ENCODE measurements at places on chromosomes 1 and 21. TPM values are rescaled to one million over a fixed set of nuclear protein-coding genes. Genes with fewer than 3 reads are reported as not detected.

- DNase-seq: peak; percentile 53
These were observed 10.7 kb upstream of the ELF3 start for GRCh38 chr1:201999625-202000238.

- DNase-seq: no peak
These were observed 6.9 kb downstream of the CTPS1 start for GRCh38 chr1:40986328-40986783.

- no peak for DNase-seq
These were observed 79.8 kb upstream of the LRRC8B start for GRCh38 chr1:89444791-89445190.

DNA sequence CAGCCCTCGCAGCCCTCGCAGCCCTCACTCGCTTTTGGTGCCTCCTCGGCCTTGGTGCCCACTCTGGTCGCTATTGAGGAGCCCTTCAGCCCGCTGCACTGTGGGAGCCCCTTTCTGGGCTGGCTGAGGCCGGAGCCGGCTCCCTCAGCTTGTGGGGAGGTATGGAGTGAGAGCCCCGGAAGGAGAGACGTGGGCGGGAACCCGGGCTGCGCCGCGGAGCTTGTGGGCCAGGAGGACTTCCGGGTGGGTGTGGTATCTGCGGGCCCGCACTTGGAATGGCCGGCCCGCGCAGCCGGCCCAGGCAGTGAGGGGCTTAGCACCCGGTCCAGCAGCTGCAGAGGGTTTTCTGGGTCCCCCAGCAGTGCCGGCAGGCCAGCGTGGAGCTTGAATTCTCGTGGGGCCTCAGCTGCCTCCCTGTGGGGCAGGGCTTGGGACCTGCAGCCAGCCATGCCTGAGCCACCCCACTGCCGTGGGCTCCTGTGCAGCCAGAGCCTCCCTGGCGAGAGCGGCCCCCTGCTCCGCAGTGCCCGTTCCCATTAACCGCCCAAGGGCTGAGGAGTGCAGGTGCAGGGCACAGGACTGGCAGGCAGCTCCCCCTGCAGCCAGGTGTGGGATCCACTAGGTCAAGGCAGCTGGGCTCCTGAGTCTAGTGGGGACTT lies 9.9 kb upstream of the CFHR2 start:
- no peak for DNase-seq

DNA sequence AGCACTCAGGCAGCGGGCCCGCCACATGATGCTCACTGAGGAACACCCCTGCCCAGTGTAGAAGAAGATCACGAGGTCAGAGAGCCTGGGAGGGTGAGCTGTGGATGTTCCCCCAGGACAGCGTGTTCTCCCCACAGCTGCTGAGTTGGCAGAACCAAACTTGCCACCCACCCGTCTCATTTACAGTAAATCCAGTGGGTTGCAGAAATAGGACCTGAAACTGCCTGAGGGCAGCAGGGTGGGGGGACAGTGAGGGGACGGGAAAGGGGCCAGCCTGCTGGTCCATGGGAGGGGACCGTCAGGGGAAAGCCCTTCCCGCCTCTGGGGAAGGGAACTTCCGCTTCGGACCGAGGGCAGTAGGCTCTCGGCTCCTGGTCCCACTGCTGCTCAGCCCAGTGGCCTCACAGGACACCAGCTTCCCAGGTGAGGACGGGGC lies at the start of gene C1QB:
C1QB (plus strand) TSS at position 356 of the 436 bp plus-strand sequence. CDS start 6,227 bp downstream, outside the sequence.
- DNase-seq: no peak

DNA sequence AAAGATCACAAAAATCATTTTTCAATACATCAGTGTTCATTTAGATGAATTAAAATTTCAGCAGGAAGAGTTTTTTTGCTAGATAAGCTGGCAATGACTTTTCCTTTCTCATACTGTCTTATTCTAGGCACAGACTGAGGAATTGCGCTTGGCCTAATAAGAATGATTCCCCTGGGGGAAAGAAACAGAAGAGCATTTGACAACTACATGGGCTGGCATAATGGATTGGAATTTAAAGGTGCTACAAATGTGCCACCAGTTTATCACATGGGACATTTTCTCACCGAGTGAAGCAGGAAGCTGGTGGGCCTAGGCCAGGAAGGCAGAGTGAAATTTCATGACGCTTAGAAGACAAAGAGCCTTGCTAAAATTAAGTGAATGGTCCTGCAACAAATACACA lies 39.3 kb downstream of the CDKN2C start:
- no peak for DNase-seq

GRCh38 chr1:147811751-147812150 lies 51.3 kb upstream of the GJA5 start:
- no peak for DNase-seq

GRCh38 chr21:42769820-42770716 lies 109.3 kb downstream of the WDR4 start:
- DNase-seq: no peak

GRCh38 chr1:175364424-175365076 lies 172.0 kb upstream of the KIAA0040 start:
- no peak for DNase-seq

DNA sequence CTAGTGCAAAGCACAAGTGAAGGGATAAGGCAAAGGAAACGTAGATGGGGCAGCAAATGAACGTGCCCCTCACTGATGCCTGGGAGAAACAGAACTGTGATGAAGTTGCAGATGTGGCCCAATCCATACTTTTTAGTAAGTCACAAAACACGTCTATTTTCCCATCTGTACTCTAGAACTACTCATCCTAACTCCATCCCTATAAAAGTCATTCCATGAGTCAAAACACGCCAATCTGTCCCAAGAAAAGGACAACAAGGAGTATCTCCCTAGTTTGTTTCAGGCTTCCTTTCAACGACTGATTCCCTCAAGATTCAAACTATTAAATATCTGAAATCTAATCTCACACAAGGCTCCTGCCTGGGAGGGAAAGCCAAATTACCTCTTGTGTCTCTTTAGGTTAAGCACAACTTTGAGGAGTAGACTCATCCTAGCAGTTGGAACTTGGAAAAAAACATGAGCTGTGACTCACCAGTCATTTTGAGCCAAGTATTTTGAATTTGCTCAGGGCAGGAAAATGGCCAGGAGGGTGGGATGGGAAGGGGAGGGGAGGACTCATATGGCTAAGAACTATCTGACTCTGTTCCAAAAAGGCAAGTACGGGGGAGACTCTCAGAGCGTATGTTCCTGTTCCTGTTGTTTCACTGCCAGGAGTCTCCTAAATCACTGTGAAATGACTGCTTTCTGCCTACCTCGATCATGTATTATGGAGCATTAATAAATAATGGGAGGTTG lies 214.5 kb upstream of the CAMK1G start:
- peak; percentile 96 for DNase-seq

- DNase-seq: no peak
These were observed 75.0 kb downstream of the RGL1 start for GRCh38 chr1:183879966-183880365.

DNA sequence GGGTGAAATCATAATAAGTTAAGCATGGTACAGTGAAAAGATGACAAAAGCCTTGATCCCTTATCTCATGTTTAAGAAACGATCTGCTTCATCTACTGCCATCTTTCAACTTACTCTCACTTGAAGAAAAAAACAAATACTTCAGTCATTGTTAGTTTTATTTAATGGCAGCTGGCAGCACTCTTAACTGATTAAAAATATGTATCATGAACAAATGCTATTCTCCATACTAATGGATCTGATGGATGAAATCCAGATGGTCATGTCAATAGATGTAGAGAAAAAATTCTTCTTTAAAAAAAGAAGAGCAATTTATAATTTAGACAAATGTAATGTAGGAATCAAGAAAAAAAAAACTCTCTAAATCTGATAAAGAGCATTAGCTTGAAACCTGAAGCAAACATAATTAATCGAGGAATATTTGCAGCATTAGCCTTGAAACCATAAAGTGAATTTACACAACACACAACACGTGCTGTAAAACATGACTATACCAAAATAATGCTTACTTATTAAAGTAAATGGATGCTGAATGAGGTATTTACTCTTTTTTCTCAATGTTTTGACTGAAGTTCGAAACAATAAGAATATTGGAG lies 579.0 kb upstream of the ADAMTS5 start:
- DNase-seq: no peak

DNA sequence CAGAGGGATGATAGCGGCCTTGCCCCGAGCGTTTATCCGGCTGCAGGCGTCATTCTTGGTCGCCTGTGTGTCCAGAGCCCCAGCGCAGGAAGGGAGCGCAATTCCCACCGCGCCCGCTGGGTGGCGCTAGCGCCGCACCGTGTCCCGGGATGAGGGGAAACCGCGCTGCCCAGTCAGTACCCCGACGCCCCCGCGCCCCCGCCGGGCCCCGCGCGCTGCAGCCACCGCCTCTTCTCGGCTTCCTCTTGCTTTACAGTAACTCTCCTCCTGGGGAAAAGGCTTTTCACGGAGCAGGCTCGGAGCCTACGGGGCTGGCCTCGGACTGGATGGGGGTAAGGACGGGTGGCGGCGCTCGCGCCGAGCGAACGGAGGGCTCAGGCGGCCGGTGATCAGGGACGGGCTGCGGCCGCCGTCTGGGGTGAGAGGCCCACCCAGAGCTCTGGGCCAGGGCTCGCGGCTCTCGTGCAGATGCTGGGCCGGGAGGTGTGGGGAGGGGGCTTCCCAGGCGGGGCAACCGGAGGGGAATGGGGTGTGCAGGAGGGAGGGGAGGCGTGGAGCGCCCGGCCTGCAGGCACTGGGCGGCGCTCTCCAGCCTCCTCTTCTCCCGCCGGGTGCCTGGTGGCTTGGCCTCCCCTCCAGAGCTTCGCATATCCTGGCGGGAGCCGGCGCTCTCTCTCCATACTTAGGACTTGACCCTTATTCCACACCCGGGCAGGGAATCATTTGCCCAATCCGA lies 29.8 kb downstream of the TEX35 start:
- peak; percentile 89 for DNase-seq

DNA sequence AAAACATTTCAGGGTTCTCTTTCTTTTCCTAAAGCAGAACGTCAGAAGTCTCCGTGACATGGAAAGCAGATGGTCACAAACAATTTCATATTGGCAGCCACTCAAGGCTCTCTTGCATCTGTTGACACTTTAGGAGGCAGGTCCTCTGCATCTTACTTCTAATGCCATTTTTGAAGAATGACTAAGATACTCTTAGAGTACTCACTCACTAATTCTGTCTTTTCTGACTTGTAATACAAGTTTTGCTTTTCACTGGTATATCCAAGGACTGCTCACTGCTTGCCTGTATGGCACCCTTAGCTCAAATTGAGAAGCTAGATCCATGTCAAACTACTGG lies 68.3 kb downstream of the PRRX1 start:
- DNase-seq: peak; percentile 60

DNA sequence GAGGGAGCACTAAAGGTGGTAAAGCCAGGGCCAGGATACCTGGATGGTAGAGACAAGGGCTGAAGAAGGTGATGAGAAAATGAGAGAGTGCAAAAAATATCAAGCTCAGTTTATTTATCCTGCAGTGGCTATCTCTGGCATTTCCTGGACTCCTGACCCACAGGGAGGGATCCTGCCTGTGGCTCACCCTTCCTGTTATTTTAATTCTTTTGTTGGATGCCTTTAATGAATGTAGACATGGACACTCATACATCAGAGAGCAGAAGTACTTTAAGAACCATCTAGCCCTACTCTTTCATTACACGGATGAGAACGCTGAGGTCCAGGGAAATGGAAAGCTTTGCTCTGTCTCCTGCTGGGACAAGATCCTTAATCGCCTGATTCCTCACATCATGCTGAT lies 20.6 kb downstream of the JUN start:
- peak; percentile 87 for DNase-seq

DNA sequence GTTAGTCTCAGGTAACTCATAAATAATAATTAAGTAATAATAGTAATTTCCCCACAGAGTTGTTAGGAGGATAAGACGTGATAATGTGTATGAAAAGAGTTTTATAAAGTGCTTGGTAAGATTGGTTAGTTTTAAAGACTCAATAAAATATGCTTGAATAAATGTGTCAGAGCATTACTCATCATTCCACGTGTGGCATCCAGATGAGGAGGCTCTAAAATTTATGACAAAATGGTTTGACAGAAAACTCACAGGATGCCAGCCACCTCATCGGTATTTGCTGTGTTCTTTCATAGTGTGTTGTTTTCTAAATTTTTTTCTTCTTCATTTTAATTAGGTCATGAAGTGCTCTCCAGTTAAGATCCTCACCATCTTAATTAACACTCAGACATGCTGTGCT lies 19.1 kb upstream of the SPAG17 start:
- DNase-seq: no peak

DNA sequence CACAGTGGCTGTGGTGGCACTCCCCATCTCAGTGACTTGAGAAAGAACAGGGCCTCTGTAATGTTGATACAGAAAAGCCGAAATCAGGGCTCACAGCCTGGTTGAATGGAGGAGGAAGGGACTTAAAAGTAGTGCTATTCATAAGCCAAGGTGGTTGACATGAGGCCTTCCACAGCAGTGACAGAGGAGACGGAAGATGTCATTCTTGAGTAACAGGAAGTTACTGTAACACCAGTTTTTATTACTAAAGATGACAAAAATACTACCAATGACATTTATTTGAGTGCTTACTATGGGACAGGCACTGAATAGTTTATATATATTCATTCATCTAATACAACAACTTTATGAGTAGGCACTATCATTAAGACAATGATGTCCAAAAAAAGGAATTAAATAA lies 52.8 kb upstream of the GNG12 start:
- DNase-seq: no peak

DNA sequence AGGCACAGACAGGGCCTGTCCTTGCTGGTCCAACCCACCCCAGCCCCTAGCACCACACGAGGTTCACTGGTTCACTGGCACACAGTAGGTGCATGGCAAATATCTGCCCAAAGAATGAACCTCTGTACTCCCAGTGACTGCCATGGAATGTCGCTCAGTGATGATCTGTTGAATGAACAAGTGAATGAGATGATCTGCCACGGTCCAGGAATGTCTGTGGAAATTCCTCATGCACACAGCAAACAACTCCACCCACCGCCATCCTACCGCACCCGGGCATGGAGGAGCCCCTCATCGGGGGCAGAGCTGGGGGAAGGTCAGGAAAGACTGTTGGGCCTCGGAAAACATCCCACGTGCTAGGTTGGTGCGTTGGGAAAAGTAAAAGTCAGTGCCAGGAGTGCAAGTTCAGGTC lies 1.7 kb downstream of the HSPG2 start:
- DNase-seq: peak; percentile 47

ATAD3C gene
- total RNA-seq: not detected

CLCA1 gene
- not detected for total RNA-seq

C8B gene
- total RNA-seq: not detected

AKT3 gene
- total RNA-seq: 30.0 TPM

ERRFI1 gene
- total RNA-seq: 106 TPM

TTLL7 gene
- 13.3 TPM for total RNA-seq

FYB2 gene
- total RNA-seq: not detected

TAF1A gene
- total RNA-seq: 10.0 TPM

ARTN gene
- total RNA-seq: not detected

LEMD1 gene
- not detected for total RNA-seq

CCDC190 gene
- total RNA-seq: 0.28 TPM

PAX7 gene
- total RNA-seq: not detected

FAM229A gene
- 0.36 TPM for total RNA-seq
